ENCODE measurements at places on chromosomes 12 and 14.

DNA sequence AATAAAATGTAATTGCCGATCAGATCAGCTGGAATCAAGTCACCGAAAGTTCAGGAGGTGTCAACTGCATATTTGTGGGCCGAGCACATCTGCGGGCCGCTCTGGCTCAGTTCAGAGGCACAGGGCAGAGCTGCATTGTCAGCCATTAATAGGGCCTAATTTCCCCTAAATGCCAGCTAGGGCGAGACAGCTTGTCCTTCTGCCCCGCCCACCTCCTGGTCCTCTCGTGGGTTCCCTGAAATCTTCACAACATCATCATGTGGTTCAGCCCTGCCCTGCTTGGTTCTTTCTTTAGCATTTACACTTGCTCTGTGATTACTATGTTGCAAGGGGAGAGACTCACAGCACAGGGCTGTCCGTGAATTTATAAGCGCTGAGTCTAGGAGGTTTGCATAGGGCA, 148.9 kb downstream of the CHST11 start:
- no peak for DNase-seq

DNA sequence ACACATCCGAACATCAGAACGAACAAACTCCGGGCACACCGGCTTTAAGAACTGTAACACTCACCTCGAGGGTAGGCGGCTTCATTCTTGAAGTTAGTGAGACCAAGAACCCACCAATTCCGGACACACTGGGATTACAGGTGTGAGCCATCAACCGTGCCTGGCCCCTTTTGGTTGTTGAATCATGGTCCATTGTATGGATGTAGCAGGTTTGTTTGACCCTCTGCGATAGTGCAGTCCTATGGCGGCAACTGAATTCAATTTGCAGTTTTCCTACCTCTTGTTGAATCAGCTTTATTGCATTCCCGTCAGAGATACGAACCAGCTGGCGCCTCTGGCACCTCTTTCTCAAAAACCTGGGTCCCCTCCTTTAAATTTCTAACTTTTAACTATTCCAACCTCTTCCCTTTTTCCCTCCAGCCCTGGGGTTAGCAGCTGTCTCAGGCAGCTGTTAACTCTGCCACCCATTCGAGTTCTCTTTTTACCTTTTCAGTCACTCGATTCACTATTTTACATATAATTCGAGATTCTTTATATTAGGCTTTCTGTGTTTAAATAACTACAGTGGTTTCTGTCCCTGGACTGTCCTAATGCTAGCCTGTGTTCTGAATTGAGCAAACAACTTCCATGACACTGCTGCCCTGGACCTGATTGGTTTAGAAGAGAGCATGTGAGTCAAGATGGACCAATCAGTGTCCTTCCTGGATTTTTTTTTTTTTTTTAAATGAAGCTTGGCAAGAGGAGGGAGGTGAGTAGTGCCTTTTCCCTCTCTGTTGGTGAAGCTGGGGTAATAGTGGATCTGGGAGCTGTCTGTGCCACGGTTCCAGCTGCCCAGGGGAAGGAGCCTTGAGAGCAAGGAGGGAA, 261.5 kb downstream of the PCNX1 start:
- no peak for DNase-seq

- DNase-seq = no peak
These were observed 484.7 kb downstream of the LRIG3 start for GRCh38 chr12:58435647-58436046.

DNA sequence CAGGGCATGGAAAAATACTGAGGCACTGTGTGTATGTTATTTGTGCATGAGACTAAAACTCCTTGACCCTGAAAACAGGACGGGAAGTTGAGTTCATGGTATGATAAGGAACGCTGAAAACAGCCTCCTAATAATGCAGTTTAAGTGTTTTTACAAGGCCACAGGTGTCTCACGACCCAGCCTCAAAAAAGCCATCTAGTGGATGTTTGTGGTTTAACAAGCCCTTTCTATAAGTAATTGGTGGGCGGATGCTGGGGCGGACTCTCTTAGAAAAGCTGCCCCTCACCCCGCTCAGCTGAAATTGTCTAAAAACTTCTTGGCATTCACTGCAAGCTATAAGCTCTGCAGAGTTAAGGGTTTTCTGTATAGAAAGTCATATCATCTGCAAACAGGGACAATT, 184.5 kb downstream of the NUBPL start:
- no peak for DNase-seq

DNA sequence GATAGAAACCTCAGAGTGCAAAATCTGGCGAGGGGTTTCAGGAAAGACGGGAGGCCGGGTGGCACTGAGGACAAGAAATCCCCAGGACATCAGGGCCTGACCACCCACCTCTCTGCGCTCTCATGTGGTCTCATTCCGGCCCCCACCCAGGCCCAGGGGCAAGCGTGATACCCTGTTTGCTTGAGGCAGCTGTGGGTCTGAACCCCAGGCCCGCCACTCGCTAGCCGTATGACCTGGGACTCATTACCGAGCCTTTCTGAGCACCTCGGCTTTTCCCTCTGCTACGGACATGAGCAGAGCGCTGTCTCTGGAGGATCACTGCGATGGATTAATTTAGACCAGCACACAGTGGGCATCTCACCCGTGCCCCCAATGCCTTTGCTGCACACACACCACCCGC, 25.5 kb upstream of the BCDIN3D start:
- DNase-seq = no peak

DNA sequence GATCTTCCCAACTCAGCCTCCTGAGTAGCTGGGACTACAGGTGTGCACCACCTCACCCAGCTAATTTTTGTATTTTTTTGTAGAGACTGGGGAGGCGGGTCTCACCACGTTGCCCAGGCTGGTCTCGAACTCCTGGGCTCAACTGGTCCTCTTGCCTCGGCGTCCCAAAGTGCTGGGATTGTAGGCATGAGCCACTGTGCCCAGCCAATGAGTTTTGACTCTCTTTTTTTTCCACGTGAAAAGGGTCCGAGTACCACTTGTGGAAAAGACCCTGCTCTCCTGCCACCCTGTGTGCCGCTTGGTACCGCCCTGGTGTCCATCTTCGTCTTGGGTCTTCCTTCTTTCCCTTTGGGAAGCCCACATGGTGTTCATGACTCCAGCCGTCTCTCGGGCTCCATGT, 17.6 kb downstream of the TEDC1 start:
- no peak for DNase-seq

DNA sequence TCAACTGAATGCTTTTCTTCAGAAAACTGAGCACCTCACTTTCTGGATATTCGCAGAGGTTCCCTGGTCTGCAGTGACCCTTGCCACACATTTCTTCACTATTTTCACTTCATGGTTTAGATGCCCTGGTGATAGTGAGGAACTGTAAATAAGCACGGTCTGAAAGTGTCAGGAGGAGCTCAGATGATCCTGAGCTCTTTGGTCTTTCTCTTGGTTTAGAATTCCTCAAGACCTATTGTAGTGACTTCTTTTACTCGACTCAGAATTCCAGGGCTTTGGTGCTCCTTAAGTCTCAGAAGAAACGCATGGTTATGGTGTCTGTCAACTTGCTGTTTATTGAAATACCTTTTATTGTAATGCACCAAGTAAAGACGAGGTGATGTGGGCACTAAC, 84.0 kb downstream of the SAMD4A start:
- no peak for DNase-seq

- DNase-seq = no peak
These were observed 33.1 kb downstream of the PHLDA1 start for GRCh38 chr12:75998292-75999063.

DNA sequence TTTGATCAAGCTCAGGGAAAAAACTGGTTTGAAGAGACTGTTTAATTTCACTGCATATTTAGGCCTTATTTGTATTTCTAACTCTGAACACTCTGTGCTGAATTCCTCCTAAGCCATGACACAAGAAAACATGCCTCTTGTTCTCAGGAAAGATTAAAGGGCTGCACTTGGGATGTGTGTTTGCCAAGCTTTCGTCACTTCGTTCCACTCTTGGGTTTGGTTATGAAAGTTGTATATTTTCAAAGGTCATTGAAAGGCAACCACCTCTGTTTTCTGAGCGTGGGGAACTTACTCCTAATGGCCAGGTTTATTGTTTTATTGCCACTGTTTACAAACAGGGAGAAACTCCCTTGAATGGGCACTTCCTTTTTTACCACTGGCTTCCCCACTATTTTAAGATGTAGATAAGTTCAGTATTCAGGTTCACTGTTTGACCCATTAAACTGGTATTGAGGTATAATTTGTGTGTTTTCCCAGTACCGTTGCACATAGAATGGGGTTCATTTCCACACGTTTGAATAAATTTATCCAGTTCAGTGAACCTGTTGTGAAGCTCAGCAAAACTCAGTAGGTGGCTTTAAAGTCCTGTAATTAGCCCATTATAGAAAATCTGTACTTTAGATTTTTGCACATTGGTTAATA, 65.3 kb downstream of the NKX2-1 start:
- DNase-seq = no peak

DNA sequence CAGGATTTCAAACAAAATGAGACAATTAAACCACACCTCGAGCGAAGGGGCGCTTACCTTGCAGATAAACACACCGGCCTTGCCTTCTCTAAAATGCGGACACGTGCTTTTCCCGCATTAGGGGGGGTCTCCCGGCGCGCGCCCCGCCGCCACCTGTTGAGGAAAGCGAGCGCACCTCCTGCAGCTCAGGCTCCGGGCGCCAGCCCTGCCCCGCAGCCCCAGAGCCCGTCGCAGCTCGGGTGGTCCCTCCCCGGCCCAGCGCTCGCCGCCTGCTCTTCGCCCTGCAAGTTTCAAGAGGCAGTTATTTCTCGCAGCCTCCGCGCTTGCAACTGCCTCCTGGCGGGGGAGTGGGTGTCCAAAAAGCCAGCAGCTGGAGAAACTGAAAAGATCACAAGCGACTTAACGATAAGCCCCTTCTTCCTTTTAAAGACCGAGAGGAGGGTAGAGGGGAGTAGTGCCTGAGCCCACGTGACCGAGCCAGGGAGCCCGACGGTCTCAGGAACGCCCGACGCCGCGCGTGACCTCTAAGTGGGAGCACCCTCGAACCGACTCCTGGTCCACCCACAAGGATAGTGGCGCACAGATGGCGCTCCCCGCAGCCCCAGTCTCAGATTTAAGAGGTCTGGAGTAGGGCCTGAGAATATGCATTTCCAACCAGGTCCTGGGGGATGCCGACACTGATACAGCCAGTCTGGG, at the start of gene ESR2:
ESR2 (minus strand) TSS at position 396 of the 696 bp plus-strand sequence. CDS start 11,386 bp downstream, outside the sequence.
- peak; percentile 64 for DNase-seq

GRCh38 chr12:124520265-124520701, 47.1 kb downstream of the NCOR2 start:
- peak; percentile 73 for DNase-seq
